Stimulated activated CD4-positive, alpha-beta T cell treated with anti-CD3 and anti-CD28 coated beads, Interleukin-1b, Interleukin-23, amount 100 ng/mL, for 1 hour (primary cell): ENCODE measurements at places on chromosomes 16 and 17.

DNA sequence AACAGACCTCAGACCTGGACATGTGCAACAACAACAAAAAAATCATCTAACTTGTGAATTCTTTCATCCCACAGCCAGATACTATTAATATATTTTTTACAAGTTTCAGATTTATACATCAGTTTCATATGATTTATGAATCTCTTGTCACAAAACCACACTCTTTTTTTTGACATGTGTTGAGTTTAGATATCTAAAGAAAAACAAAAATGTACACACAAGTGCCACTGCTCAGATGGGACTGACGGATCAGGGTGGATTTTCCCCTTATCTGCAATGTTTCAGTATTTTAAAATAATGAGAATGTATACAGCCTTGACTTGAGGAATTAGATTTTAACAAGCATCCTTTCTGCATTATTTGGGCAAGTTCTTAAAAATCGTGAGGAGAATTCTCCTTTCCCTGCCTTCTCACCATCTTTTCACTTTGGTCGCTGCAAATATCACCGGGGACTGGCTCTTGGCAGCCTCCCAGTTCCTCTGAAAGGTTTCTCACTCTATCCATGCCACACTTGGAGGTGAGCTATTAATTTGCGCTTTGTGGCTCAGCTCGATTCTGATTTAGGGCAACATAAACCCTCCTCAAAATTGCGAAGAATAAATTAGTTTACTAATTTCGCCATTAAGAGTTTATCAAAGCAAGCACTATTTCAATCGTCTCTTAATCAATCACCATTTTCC lies 225.7 kb downstream of the XYLT1 start:
- no peak for DNase-seq

DNA sequence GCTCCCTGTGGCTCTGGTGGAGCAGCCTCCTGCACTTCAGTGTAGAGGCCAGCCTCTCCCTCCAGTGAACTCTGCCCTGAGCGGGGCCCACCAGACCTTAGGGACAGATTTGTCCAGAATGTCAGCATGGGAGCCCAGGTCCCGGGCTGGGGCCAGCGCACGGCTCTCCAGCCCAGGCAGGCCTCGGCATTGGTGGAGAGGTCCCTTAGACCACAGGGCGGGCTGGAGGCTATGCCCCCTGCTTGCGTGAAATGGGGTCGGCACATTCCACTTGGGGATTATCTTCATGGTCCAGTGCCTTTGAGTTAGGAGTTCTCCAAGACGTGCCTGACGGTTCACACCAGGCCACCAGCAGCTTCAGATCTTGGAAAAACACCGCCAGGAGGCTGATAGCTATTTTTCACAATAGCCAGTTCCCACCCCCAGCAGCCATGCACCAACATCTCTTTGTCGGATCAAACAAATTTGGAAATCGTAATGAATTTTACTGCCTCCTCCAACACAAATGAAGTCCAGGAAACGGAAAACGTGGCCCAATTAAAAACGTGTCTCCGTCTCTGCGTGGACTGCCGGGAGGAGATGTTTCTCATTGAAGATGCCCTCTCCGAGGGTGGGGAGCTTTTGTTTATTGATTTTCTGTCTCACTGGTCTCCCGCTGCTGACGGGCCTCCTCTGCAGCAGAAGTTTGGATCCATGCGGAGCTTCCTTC lies 110.0 kb upstream of the CIBAR2 start:
- no peak for DNase-seq

GRCh38 chr16:64159976-64160375 lies 961.9 kb downstream of the CDH11 start:
- DNase-seq = no peak

DNA sequence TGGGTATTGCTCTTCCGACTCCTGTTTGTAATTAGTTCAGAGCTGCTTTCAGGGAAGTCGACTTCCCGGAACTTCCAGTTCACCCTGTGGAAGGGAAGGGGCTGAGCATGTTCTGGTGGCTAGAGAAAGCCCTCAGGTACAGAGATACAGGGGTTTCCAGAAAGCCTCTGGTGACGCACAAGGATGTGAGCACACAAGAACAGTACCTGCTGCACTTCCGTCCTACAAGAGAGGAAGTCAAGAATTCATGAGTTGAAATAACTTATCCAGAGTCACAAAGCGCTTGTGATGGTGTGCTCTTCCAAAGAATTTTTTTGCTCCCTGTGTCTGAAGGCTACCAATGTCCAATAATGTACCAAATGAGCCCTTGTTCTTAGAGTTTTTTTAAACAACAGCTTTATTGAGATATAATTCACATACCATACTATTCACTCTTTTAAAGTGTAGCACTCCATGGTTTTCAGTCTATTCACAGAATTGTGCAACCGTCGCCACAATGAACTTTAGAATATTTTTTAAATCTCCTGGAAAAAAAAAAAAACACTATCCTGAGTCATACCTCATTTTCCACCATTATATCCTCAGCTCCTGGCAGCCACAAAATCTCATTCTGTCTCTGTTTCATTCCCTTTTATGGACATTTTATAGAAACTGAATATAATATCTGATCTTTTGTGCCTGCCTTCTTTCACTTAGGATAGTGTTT lies 327.6 kb downstream of the CDH13 start:
- DNase-seq = no peak

- no peak for DNase-seq
These were observed 47.9 kb upstream of the SREBF1 start for GRCh38 chr17:17884391-17885357.

- DNase-seq = no peak
These were observed 77.6 kb downstream of the CMIP start for GRCh38 chr16:81522108-81522701.

DNA sequence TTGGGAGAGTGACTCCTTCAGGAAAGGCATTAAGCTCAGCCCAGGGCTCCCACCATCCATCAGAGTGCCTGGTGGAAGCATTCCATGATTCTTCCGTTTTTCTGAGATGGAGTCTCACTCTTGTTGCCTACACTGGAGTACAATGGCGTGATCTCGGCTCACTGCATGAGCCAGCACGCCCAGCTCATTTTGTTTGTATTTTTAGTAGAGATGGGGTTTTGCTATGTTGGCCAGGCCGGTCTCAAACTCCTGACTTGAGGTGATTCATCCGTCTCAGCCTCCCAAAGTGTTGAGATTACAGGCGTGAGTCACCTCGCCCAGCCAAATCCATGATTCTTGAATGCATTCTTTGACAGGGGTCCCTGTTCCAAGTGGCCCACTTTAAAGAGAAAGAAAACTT lies 23.1 kb downstream of the MIS12 start:
- DNase-seq = no peak

GRCh38 chr17:62892061-62892675 lies 73.9 kb upstream of the TANC2 start:
- no peak for DNase-seq

- DNase-seq = no peak
These were observed 12.6 kb downstream of the C1QTNF1 start for GRCh38 chr17:79036596-79036995.

DNA sequence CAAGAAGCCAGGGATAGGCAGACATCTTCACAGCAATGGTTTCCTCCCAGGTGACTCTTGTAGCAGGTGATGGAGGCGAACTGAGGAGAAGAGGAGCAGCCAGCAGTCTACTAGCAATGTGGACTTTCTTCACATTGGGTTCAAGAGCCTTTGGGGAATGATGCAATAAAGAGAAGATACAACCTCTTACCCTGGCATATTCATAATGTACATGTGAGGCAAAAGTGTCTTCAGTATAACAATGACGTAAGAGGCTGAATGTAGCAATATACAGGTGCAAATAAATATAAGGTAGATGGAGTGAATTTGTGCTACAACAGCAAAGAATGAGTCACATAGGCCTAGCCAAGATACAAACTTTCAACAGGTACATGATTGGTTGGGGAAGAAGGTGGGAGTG lies 70.9 kb upstream of the SOX9 start:
- DNase-seq = no peak

GRCh38 chr16:86534779-86535615 lies 20.0 kb downstream of the MTHFSD start:
- DNase-seq = no peak

GRCh38 chr17:17780922-17781590 lies 55.7 kb downstream of the SREBF1 start:
- DNase-seq = no peak

DNA sequence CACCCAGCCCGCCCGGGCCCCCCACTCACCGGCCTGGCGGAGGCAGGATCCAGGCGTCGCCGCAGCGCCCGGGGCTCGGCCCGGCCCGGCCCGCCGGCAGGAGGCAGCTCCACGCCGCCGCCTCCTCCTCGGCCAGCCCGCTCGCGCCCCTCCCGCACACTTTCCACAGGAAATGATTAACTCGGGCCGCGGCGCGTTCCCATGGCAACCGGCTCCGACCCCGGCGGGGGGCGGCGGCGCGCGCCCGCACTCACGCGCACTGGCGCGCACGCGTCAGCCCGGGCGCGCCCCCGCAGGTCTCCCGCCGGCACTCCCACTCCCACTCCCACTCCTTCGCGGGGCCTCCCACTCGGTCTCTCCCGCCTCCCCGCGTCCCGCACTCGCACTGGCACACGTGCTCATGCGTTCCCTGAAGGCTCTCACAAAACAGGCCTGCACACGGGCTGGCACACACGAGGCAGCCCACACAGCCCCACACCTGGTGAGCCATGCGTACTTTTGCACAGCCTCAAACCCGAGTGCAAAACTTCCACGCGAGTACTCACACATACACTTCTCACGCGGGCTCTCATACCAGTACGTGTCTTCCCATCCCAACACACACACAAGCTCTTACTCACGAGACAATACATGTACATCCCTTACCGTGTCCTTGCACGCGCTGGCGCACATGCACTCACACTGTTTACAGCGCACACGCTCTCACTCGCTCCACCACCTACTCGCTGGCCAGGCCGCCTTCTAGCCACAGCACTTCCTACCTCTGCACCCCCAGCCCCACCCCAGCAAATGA lies at the start of gene KIFC3:
TSS of gene KIFC3 (minus strand) at position 151 of the 793 bp plus-strand sequence. CDS start 4,248 bp downstream, outside the sequence.
- peak; percentile 49 for DNase-seq

DNA sequence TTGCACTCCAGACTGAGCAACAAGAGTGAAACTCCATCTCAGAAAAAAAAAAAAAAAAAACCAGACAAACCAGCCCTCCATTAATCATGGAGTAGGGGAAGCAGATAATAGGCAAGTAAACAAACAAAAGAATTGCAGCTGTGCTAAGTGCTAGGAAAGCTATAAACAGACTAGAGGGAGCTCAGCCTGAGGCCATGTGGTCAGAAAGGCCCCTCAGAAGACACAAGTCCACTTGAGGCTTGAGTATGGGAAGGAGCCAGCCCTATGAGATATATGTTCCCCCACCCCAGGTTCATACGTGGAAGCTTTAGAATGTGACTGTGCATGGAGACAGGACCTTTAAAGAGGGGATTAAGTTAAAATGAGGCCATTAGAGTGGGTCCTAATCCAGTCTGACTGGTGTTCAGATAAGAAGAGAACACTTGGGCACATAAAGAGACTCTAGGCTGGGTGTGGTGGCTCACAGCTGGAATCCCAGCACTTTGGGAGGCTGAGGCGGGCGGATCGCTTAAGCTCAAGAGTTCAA lies 132.6 kb upstream of the NOL11 start:
- no peak for DNase-seq

- no peak for DNase-seq
These were observed 3.7 kb downstream of the SPATA2L start for GRCh38 chr16:89697616-89698331.

DNA sequence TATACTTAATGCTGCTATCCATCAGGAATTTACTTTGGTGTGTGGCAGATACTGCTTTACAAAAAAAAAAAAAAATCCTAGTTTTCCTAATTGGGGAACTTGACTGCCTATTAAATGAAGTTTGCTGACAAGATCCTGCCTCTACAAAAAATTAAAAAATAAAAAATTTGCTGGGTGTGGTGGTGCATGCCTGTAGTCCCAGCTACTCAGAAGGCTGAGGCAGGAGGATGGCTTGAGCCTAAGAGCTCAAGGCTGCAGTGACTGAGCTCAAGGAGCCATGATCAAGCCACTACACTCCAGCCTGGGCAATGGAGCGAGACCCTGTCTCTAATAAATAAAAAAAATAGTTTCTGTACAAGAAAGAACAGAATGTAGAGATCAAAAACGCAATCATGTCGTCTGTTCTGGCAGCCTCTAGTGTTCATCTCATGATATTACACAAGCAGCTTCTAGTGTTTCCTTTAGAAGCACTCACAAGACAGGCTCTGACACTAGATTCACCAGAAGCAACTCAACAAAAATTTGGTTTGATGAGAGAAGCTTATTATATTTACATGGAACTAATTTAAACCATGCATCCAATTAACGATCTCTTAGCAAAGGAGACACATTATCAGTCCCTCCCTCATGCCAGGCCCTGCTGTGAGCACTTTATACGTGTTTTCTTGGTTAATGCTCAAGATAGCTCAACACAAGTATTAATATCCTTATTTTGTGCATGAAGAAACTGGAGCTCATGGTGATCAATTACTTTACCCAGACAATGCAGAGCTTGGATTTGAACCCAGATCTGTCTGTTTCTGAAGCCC lies 6.8 kb upstream of the KRTAP17-1 start:
- no peak for DNase-seq

DNA sequence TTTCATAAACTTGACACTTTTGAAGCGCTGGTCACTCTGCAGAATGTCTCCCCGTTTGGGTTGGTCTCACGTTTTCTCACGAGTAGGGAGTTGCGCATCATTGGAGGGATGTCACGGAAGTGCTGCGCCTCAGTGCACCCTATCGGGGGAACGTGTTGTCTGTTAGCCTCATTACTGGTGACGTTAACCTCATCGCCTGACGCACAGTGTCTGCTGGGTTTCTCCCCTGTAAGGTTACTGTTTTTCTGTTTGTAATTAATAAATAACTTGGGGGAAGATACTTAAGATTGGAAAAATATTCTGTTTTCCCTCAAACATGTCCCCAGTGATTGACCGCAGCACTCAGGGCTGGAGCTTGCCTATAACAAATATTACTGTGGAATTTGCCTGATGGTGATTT lies 26.7 kb downstream of the VAC14 start:
- DNase-seq = no peak

GRCh38 chr16:27748868-27749546 lies 199.1 kb downstream of the KATNIP start:
- no peak for DNase-seq

DNA sequence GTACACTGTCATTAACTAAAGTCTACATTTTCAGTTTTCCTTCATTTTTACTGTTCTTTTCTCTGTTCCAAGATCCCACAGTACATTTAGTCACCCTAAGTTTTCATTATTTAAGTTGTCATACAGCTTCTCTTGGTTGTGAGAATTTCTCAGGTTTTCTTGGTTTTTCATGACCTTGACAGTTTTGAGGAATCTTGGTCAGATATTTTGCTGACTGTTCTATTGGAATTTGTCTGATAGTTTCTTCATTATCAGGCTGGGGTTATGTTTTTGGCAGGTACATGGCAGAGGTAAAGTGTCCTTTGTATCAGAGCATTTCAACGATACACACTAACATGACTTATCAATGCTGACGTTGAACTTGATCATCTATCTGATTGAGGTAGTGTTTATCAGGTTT lies 19.6 kb downstream of the MBTD1 start:
- DNase-seq = no peak

DNA sequence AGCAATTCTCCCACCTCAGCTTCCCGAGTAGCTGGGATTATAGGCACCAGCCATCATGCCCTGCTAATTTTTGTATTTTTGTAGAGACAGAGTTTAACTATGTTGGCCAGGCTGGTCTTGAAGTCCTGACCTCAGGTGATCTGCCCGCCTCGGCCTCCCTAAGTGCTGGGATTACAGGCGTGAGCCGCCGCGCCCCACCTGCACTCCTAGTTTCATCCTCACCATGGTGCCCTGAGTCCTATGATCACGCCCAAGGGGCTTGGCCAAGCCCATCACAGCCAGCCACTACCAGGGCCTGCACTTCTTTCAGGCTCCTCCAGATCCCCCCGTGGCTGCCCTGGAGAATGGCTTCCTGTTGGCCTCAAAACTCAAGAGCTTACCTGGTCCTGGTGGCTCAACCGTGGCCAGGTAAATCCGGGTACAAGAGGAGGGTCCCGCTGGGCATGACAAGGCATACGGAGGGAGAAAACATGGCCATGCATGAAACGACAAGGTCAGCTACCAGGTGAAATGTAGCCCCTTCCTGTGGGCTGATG lies 20.4 kb upstream of the TFAP4 start:
- no peak for DNase-seq
